ENCODE measurements at places on chromosomes 6 and 20. TPM values are rescaled to one million over a fixed set of nuclear protein-coding genes. Genes with fewer than 3 reads are reported as not detected.
A peak's percentile ranks its signal among the peaks of the same experiment; 100 is the strongest.

DNA sequence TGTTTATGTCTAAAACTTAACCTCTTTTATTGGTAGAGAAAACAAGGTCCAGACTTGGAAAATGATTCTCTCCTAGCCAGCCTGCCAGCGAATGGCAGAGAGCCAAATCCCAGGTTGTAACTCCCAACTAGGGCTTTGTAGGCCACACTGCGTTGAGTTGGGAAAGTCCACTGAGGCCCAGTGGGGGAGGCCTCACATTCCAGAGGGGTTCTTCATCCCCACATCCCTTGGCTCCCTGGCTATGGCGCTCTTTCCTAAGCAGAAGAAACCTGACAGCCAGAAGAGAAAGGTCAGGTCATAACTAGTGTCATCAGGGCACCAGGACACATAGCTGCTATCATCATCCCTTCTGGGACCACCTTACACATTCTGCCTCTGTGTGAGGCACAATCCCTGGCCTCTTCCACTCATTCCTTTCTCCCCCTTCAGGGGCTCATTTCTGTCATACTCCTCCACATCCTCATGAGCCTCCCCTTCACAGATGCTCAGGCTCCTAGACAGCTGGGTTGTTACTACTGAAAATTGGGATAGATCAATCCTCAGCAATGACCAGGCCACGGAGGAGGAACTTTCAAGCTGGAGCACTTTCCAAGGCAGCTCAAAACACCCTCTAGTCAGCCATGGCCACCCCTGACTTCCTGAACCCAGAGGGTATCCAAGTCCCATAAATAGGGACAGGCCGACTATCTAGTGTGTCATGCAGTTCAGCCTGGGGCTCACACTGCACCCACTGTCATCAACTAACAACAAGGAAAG is 48.6 kb downstream of the TCP11 start:
- no peak overlapping the region for H3K4me3 ChIP-seq
- H3K27me3 ChIP-seq, result no peaks in the 10 kb centered on the region
- no peak for DNase-seq
- H3K4me1 ChIP-seq, result no peaks in the 10 kb centered on the region
- H3K27ac ChIP-seq, result no peak overlapping the region
- peaks cover 9% of the 10 kb centered on the region for H3K36me3 ChIP-seq

GRCh38 chr20:62815066-62815991 is 1.5 kb upstream of the COL9A3 start:
- DNase-seq, result no peak
- H3K4me1 ChIP-seq, result peaks cover 26% of the 10 kb centered on the region
- H3K4me3 ChIP-seq, result no peak overlapping the region
- peaks cover 25% of the 10 kb centered on the region for H3K36me3 ChIP-seq
- H3K27ac ChIP-seq, result no peak overlapping the region
- H3K27me3 ChIP-seq, result peaks cover 44% of the 10 kb centered on the region

The COL11A2 gene
- 2.8 TPM for total RNA-seq

DNA sequence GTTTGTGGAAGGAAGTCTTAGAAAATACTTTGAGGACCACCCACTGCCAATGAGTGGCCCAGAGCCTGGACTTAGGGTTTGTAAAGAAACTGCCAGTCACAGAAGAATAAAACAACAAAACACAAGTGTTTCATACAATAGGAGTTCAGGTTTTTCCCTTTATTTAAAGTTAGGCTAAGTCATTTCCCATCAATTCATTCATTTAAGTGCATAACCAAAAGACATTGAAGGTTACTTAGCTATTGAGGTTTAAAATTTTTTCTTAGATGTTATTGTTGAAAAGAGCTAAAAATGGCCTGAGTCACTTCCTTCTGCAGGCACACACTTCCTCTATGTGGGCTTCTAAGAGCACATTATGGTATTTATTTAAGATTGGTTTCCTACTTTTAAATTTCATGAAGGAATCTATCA is 54.2 kb downstream of the ARMC2 start:
- peaks cover 36% of the 10 kb centered on the region for H3K4me1 ChIP-seq
- peak overlapping the region; percentile 32 for H3K27ac ChIP-seq
- H3K4me3 ChIP-seq, result no peak overlapping the region
- no peak for DNase-seq

GRCh38 chr20:982754-983153 is 19.4 kb downstream of the RSPO4 start:
- H3K27me3 ChIP-seq, result peaks cover 4% of the 10 kb centered on the region
- no peak overlapping the region for H3K4me3 ChIP-seq
- no peaks in the 10 kb centered on the region for H3K36me3 ChIP-seq
- no peaks in the 10 kb centered on the region for H3K4me1 ChIP-seq
- H3K27ac ChIP-seq, result no peak overlapping the region
- DNase-seq, result no peak

The GNRH2 gene
- not detected for total RNA-seq

DNA sequence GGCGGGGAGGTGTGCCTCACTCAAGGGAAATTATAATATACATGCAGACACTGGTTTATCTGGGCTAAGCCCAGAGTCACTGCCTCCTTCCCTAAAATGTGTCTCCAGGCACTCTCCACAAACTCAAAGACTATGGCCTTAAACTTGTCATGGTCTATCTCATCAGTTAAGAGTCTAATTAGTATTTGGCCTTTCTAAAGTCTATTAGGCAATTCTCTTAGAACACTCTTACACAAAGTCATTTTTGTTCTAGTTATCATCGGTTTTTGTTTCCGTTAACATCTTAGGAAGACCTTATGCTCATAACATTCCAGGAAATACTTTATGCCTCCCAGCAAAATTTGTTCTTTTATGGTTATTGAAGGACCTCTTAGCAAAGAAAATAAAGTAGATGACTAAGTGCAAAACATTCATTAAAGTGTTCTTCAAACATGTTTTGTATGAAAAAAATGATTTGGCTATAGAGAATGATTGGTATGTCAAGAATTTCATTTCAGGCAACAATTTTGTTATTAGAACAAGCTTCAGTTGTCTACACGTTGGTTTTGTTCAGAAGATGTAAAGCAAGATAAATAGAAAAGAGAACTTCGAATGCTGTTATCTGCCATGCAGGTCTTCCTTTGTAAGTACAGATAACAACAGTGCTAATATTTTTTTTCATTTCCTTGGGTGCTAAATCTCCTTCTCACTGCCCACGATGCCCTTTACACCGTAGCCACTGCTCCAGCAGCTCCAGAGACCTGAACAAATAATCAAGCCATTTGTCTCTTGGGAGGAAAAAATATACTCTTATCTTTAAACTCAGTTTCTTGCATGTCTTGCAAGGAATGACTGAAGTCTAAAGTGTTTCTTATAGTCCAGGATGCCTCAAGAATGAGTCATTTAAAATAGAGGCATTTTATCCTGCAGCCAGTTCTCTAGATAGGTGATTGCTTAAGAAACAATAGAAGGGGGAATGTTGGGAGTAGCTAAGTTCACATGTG is 170.4 kb downstream of the HTR1B start:
- H3K27ac ChIP-seq, result no peak overlapping the region
- H3K4me3 ChIP-seq, result no peak overlapping the region
- no peaks in the 10 kb centered on the region for H3K4me1 ChIP-seq
- H3K36me3 ChIP-seq, result no peaks in the 10 kb centered on the region
- H3K27me3 ChIP-seq, result no peaks in the 10 kb centered on the region

DNA sequence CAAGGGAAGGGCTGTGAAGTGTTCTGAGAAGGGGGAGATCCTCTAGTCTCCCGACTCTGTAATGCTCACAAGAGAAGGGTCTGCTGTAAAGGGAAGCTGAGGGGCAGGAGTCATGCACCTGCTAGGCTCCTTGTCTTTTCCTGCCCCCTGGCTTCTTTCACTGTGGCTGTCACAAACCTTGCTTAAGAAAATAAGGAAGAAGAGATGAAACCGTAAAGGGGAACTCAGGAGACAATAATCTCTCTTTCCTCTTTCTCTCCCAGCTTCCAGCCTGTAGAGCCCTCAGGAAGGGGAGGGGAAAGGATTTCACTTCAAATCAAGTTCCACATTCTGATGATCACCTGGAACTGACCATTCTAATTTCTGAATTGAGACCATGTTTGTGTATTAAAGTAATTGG is 26.3 kb downstream of the SLC13A3 start:
- DNase-seq, result no peak
- H3K27me3 ChIP-seq, result peaks cover 8% of the 10 kb centered on the region
- H3K4me1 ChIP-seq, result no peaks in the 10 kb centered on the region

DNA sequence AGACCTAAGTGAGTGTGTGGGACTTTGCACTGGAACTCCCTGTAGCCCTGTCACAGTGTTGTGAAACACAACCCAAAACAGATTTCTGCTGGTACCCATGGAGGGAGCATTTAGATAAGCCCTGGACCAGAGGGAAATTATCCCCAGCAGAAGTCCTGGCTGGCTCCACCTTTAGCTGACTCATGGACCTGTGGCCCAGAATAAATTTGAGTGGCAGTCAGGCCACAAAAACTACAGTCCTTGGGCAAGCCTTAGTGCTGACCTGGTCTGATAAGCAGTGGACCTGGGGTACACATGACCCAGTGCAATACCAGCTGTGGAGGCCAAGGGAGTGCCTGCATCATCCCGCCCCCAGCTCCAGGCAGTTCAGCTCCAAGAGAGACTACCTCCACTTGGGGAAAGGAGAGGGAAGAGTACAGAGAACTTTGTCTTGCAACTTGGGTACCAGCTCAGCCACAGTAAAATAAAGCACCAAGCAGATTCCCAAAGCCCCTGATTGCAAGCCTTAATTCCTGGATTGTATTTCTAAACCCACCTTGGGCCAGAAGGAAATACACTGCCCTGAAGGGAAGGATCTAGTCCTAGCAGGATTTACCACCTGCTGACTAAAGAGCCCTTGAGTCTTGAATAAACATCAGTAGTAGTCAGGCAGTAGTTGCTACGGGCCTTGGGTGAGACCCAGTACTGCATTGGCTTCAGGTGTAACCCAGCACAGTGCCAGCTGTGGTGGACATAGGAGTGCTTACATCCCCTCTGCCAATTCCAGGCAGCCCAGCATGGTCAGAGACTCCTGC is 140.4 kb upstream of the COL21A1 start:
- DNase-seq, result no peak
- H3K4me3 ChIP-seq, result no peak overlapping the region
- H3K4me1 ChIP-seq, result no peaks in the 10 kb centered on the region
- no peaks in the 10 kb centered on the region for H3K27me3 ChIP-seq
- no peak overlapping the region for H3K27ac ChIP-seq
- H3K36me3 ChIP-seq, result no peaks in the 10 kb centered on the region

- H3K27ac ChIP-seq, result no peak overlapping the region
- H3K36me3 ChIP-seq, result no peaks in the 10 kb centered on the region
- no peak overlapping the region for H3K4me3 ChIP-seq
- H3K27me3 ChIP-seq, result no peaks in the 10 kb centered on the region
Observed at GRCh38 chr6:124334359-124334758, 530.7 kb downstream of the NKAIN2 start.

- no peaks in the 10 kb centered on the region for H3K27me3 ChIP-seq
- H3K27ac ChIP-seq, result no peak overlapping the region
- H3K4me3 ChIP-seq, result no peak overlapping the region
- H3K36me3 ChIP-seq, result no peaks in the 10 kb centered on the region
Observed at GRCh38 chr20:42749556-42749955, 440.1 kb downstream of the PTPRT start.

DNA sequence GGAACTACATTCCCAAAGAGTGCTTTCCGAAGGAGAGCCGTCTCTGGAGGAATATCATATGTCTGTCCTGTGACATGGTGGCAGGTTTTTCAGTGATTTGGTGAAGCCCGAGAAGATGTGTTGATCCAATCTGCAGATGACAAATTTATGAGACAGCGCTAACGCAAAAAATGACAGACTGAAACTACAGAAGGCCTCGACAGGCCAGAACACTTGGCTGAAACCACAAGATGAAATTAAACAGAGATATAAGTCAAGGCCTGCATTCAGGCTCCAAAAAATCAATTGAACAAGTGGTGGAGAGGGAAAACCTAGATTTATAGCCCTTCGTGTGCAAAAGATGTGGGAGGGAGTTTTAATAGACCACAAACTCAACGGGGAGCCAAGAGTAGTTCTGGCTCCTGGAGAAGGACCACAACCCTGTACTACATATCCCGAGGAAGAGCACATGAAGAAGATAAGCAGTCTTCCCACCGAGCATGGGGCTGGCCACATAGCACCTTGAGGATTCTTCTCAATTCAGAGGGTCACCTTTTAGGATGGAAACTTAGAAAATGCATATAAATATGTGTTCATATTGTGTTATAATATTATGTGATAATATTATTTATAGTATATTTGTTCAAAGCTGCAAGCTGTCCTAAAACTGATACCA is 231.3 kb upstream of the PDE10A start:
- H3K4me3 ChIP-seq, result no peak overlapping the region
- H3K36me3 ChIP-seq, result no peaks in the 10 kb centered on the region
- DNase-seq, result no peak
- no peaks in the 10 kb centered on the region for H3K27me3 ChIP-seq
- H3K4me1 ChIP-seq, result no peaks in the 10 kb centered on the region

GRCh38 chr20:48056218-48056617 is 270.9 kb upstream of the SULF2 start:
- DNase-seq, result no peak
- no peaks in the 10 kb centered on the region for H3K27me3 ChIP-seq
- H3K36me3 ChIP-seq, result no peaks in the 10 kb centered on the region
- H3K27ac ChIP-seq, result no peak overlapping the region
- H3K4me3 ChIP-seq, result no peak overlapping the region

The CAPN11 gene
- total RNA-seq, result 1.5 TPM

The RAB22A gene
- 17.2 TPM for total RNA-seq

DNA sequence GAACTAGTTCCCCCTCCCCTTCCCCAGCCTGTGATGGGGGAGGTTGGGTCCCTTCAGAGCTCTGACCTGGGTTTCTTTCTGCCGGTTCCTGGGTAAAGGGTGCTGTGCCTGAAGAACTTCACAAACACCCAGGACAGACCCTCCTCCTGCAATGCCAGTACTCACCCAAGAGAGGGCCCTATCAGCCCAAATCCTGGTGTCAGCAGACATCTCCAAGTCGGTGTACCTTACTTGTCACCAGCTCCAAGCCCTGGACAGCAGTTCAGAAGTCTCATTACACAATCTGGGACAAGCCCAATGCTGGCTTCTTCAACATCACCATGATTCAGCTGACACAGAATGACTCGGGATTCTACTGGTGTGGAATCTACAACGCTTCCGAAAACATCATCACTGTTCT is 467 bp downstream of the TREML4 start:
- H3K36me3 ChIP-seq, result no peaks in the 10 kb centered on the region
- H3K27ac ChIP-seq, result no peak overlapping the region
- H3K27me3 ChIP-seq, result no peaks in the 10 kb centered on the region
- DNase-seq, result peak; percentile 67
- no peak overlapping the region for H3K4me3 ChIP-seq

The ABHD16B gene
- total RNA-seq, result not detected

The THEMIS gene
- total RNA-seq, result 25.0 TPM

GRCh38 chr6:87277123-87277522 is 45.3 kb upstream of the SMIM8 start:
- no peak overlapping the region for H3K4me3 ChIP-seq
- H3K27ac ChIP-seq, result no peak overlapping the region
- H3K4me1 ChIP-seq, result peaks cover 5% of the 10 kb centered on the region

The BANF2 gene
- not detected for total RNA-seq

The EDEM2 gene
- total RNA-seq, result 12.6 TPM

- peaks cover 43% of the 10 kb centered on the region for H3K36me3 ChIP-seq
- no peak for DNase-seq
- no peaks in the 10 kb centered on the region for H3K27me3 ChIP-seq
- H3K27ac ChIP-seq, result peak overlapping the region; percentile 93
- H3K4me1 ChIP-seq, result peaks cover 66% of the 10 kb centered on the region
Observed at GRCh38 chr6:32189069-32189741, 797 bp downstream of the PBX2 start.

The COL19A1 gene
- total RNA-seq, result not detected

The RAET1E gene
- not detected for total RNA-seq

The SLC32A1 gene
- not detected for total RNA-seq

- H3K27ac ChIP-seq, result no peak overlapping the region
- H3K27me3 ChIP-seq, result no peaks in the 10 kb centered on the region
- no peaks in the 10 kb centered on the region for H3K36me3 ChIP-seq
- no peaks in the 10 kb centered on the region for H3K4me1 ChIP-seq
- H3K4me3 ChIP-seq, result no peak overlapping the region
Observed at GRCh38 chr6:106860940-106861339, 113.6 kb downstream of the CD24 start.

Measured in CD4-positive, alpha-beta T cell (primary cell).